KBM-7 (cell line): ENCODE measurements at places on chromosomes 1 and 21.
A peak's percentile ranks its signal among the peaks of the same experiment; 100 is the strongest.

- peak; percentile 45 for DNase-seq
Observed at GRCh38 chr1:172286629-172287076, 133.8 kb upstream of the C1orf105 start.

DNA sequence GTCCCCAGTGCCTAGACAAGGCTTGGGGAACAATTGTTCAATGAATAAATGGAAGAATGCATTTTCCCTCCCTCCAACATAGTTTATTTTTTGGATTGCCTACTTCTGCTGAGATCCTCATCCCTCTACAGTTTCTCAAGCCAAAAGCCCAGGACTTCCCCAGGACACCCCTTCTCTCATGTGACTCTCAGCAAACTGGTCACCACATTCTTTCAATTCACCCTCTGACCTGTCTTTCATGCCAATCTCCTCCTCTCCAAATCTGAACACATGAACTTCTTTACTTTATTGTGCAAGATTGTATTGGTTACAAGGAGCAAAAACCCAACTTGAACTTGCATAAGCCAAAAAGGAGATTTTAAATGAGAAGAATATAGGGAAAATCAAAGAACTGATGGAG, 103.2 kb upstream of the JUN start:
- DNase-seq = no peak

DNA sequence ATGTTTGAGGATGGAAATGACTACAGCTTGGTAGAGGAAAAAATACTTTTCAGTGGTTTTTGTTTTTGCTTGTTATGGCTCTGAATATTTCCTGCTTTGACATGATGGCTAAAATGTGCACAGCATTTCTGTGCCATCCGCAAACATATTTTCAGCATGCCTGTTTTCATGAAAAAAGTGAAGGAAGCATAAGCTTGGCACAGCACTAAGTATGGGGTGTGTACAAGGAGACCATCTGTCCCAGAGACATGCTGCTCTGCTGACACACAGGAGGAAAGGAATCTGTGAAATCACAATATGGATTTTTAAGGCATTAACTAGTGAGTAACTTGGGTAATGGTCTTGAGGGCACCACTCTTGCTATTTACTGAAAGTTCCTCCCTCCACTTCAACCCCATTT, 595.5 kb downstream of the RWDD3 start:
- no peak for DNase-seq

DNA sequence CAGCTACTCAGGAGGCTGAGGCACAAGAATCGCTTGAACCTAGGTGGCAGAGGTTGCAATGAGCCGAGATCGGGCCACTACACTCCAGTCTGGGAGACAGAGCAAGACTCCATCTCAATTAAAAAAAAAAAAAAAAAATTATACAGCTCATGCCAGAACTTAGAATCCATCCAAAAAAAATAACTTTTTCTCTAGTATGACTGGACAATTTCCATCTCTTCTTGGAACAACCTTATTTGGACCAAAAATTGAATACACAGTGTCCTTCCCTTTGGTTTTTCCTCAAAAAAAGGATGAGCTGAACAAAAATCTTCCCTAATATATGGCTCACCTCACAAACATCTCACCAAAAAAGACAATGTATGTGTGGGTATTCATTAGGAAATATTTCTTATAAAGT, 73.7 kb downstream of the TOR3A start:
- DNase-seq = no peak

DNA sequence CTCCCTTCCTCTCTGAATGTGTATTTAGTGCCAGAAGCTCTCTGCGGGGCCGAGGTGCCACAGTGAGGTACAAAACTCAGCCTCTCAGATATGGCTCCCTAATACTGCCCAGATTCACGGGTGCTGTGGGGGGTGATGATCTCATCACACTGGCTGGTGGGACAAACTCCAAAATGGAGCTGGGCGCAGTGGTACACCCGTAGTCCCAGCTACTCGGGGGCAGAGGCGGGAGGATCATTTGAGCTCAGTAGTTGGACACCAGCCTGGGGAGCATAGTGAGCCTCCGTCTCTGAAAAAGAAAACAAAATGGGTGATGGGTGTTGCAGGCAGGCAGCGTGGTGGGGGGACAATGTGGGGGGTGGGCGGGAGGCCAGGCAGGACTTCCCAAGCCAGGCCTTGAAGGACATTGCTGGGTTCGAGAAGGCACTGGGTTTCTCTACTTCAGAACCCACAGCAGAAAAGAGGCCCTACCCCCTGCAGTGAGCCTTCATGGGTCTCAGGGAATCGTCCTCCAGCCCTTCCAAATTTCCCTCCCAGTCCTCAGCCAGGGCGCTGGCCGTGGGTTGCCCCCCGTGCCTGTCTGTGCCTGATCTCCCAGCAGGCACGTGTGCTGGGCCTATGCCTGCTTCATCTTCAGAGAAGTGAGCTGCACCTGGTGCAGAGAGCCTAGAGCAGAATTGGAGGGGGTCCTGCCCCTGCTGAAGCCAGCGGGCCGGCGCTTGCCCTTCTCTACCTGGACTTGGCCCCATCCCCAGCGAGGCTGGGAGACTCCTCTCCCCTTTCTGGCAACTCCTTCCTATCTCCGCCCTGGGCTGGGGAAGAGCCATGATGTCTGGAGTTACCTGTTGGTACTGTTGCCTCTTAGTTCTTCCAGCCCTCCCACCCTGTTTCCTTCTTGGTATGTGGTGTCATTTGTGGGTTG, 14.0 kb downstream of the H6PD start:
- no peak for DNase-seq
